CD4-positive, alpha-beta memory T cell (primary cell): ENCODE measurements at places on chromosomes 12 and 14. TPM values are rescaled to one million over a fixed set of nuclear protein-coding genes. Genes with fewer than 3 reads are reported as not detected.

- no peak for DNase-seq
Measured at GRCh38 chr14:69574954-69575295, 254 bp upstream of the CCDC177 start.

- no peak for DNase-seq
Measured at GRCh38 chr14:21063479-21063878, 5.9 kb downstream of the RNASE8 start.

- DNase-seq: no peak
Measured at GRCh38 chr12:911191-911826, 38.2 kb downstream of the RAD52 start.

DNA sequence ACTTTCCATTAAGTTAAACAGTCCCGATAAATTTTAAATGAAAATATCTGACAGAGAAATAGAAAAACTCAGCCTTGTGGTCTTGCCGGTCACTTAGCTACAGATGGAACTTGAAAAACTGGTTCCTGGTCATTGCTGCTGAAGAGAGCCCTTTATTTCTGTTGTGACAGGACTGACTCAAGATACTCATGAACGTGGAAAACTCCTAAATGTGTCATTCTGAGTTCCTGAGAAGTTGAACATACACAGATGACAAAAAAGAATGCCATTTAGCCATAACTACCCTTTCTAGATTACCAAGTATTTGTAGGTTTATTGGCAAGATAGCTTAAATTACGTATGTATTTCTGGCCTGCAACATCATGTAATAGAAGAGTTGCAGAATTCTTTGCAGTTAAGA, 134.2 kb downstream of the HMGA2 start:
- DNase-seq: no peak

- no peak for DNase-seq
Measured at GRCh38 chr14:92861856-92862745, 60.8 kb upstream of the CHGA start.

DNA sequence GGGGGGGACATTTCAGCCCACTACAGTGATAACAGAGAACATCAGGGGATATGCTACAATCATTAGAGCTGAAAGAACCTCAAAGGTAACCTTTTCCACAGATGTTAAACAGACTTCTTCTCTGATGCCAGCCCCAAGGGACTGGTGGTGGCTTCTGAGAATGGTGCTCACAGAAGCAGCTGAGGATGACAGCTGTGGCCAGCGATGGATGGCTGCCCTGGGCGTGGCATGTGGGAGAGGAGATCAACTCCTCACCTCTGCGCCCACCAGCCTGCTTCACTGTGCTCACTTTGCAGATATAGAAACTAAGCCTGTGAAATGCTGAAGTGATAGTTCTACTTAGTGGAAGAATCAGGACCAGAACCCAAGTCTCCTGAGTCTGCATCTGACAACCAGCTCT, 33.0 kb downstream of the FOXN3 start:
- DNase-seq: no peak

GRCh38 chr14:24334431-24335291, at the start of gene ADCY4:
Gene ADCY4, minus strand, starts transcription at chr14:24335071. Its CDS starts 419 bp downstream, at chr14:24334652.
- DNase-seq: peak; percentile 38

- DNase-seq: no peak
Measured at GRCh38 chr12:44287545-44287944, 451.7 kb downstream of the TMEM117 start.

- no peak for DNase-seq
Measured at GRCh38 chr12:75323663-75324062, 6.5 kb downstream of the CAPS2 start.

GRCh38 chr14:42642787-42643186, 1036.1 kb downstream of the LRFN5 start:
- DNase-seq: no peak

GRCh38 chr12:19850346-19851065, 411.2 kb downstream of the AEBP2 start:
- no peak for DNase-seq

DNA sequence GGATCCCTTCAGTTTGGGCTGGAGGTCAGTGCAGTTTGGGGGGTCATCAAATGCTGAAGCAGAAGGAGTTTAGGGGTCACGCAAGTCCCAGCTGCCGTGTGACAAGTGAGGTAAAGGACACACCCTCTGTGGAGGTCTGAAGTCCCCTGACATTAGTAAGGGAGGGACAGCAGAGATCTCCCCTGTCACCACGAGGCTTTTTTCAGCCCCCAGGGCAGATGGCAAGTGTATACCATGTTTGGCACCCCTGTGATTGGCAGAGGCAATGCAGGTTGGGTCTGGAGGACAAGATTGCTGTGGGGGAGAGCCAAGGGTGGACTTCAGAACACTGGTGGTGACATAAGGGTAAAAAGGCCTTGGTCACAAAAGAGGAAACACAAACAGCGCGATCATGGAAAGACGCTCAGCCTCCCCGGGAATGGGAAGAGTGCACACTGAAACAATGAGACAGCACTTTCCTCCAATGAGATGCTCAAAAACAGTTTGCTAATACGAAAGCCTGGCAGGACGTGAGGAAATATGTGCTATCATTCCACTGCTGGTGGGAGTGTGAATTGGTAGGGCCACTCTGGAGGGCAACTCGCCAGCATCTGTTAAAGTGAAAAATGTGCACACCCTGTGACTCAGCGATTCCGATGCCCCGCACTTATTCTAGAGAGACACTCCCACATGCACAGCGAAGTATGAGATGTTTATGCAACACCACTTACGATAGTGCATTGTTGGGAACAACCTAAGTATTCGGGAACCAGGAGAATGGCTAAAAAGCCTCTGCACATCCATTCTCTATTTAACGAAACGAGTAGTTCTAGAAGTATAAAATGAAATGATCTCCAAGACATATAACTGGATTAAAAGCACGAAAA, 14.4 kb upstream of the CD27 start:
- no peak for DNase-seq

GRCh38 chr12:121033625-121034349, 5.3 kb downstream of the OASL start:
- DNase-seq: peak; percentile 74

DNA sequence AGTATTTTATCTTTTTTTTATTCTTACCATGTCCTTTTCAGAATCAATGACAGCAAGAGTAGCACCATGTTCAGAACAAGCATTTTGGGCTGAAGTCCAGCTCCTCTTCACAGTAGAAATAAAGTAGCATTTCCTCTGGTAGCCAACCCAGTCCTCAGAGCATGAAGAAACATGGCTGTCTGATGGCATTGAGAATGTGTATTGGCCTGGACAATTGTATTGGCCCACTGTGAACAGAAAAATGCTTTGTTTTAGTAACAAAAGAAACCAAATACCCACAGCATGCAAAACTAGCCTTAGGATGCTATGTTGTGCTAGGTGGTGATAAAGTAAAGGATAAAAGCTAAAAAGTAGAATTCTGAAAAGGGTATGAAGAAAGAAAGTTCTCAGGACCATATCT, 5.7 kb downstream of the CD69 start:
- DNase-seq: no peak

DNA sequence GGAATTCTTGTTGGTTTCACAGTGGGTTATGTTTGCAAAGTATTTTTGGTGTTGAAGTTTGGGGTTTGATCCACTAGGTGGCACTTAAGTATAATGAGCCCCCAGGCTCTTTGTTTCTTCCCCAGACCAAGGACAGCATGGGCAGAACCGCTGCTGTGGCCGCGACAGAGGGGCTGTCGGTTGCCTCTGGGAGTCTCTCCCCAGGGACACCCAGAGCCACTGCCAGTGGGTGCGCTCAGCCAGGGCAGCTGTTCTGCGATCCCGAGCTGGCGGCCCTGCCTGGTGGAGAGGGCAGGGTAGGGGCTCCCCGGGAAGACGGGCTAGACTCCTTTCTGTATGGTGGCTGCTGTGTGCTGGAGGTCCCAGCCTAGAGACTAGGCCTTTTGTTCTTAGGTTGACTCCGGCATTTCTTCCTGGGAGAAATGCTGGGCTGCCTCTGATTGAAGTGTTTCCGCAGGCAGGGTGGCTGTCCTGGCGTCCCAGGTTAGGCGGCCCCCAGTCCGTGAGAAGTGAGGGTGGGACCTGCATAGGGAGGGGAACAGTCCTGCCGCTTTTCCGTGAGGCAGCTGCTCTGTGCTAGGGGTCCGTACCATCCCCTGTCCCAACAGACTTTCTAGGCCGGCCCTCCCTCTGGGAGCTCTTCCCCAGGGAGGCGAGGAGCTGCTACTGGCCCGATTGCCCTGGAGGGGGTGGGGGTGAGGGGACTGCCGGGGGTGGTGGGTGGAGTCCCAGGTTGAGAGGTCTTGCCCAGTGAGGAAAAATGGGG, 253.1 kb upstream of the PELI2 start:
- no peak for DNase-seq

DNA sequence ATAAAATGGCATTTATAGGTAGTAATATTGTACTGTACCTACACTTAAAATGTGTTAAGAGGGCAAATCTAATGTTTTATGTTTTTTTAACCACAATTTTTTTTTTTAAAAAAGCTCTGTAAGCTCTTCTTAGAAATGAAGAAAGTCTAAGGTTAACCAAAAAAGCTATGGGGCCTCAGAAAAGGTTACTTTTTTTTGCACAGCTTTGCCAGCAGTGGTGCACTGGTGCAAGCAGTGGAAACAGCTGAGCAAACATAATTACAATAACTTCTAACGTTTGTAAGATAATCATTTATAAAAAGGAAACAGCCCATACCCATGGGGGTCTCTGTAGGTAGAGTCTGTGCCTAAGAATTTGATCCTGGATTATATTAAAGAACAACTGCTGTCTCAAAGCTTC, 85.1 kb upstream of the NID2 start:
- no peak for DNase-seq

- no peak for DNase-seq
Measured at GRCh38 chr12:42935756-42936155, 346.2 kb upstream of the PRICKLE1 start.

- DNase-seq: no peak
Measured at GRCh38 chr12:7210642-7211151, 21.2 kb downstream of the PEX5 start.

DNA sequence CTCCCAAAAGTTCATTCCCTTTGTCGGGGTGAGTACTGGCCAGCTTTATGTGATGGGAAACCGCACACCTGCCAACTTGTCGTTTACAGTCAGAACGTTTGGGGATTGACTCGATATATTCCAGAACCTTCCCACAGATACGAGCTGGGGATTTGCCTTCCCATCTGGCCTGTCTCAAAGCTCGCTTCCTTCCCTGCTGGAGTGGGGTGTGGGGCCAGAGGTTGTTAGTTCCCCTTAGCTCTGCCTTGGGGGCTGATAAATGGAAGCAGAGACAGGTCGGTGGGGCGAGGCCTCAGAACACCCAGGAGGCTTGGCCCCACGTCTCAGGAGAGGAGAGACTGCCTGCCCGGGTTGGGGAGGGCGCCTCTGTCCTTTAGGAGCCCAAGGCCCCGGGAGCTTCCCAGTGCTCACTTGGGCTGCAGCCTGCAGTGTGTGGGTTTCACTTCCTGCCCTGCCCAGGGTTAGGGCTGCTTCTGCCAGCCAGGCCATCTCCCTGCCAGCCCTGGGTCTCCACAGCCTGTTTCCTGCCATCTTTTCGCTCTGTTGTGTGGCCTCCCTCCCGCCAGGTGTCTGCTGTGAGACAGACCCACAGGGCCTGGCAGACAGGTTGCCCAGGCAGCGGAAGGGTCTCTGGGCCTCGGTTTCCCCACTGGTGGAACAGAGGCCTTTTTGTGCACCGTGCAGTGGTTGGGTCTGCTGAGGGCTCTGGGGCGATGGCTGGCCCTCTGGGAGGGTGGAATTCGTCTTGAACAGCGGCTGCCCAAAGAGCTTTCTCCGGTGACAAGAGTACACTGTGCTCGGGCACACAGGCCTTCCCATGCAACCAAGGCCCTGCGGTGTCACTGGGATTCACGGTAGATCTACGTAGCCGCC, 8.1 kb upstream of the TEX22 start:
- no peak for DNase-seq

DNA sequence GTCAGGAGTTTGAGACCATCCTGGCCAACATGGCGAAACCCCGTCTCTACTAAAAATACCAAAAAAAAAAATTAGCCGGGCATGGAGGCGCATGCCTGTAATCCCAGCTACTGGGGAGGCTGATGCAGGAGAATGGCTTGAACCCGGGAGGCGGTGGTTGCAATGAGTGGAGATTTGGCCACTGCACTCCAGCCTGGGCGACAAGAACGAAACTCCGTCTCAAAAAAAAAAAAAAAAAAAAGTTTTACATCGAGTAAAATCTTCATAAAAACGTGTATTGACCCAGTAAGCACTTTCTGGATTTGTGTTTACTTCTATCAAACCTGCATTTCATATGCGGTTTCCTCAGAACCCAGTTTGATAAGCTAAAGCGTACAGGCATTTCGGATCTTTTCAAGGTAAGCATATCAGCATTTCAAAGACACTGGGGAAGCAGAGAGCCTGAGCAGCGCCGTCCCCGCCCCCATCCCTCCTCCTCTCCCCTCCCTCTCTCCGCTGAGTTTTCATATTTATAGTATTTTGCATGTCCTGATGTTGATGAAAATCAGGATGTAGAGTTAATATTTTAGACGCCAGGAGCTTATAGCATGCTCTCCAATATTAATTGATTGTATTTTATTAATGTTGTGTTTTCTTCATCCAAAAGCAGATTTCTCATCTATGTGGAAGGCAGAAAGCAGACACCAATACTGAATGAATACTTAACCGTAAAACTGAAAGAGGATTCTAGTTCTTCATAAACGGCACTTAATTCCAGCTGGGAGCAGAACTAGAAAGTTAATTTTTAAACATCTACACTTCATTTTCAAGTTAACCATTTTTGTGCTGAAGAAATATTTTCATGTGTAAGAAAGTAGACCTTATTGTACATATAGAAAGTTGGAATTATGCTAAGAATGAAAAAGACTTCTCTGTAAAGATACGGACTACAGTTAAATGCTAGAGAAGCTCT, 9.2 kb upstream of the HIP1R start:
- DNase-seq: no peak

DNA sequence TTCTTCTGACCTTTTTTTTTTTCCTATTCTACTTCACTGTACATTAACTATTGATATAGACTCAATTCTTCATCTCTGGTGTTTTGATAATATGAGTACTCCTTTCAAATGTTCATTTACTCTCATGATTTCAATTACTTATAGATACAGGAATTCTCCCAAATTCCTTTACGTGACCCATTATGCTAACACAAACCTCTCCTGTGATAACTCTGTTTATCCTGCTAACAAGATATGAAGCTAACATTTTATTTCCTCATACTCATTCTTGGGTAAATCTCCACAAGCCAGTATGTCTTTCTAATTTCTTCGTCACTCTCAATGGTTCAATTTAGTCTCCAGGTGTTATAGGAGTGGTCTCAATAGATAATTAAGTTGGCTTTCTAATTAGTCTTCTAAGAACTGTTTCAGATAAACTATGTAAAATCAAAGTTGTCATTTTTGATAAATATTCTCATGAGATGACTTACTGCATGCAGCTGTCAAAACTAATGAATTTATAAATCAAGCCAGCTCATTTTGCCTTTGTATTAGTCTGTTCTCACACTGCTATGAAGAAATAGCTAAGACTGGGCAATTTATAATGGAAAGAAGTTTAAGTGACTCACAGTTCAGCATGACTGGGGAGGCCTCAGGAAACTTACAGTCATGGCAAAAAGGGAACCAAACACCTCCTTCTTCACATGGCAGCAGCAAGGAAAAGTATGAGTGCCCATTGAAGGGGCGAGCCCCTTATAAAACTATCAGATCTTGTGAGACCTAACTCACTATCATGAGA, 130.6 kb upstream of the MYF6 start:
- no peak for DNase-seq

The OTOGL gene
- not detected for total RNA-seq

The RASSF9 gene
- not detected for total RNA-seq

The SLC8B1 gene
- total RNA-seq: 91.2 TPM

The IL22 gene
- not detected for total RNA-seq

The LACRT gene
- not detected for total RNA-seq

The LLPH gene
- 26.4 TPM for total RNA-seq

The KCNMB4 gene
- 0.67 TPM for total RNA-seq
